LoVo (cell line): ENCODE measurements at places on chromosomes 5 and 9.

GRCh38 chr5:14296533-14297331 is 153.6 kb downstream of the TRIO start:
- DNase-seq, result no peak

GRCh38 chr5:31638345-31638744 is 586 bp upstream of the PDZD2 start:
- DNase-seq, result no peak

- DNase-seq, result no peak
Observed at GRCh38 chr5:16723821-16724220, 107.0 kb upstream of the RETREG1 start.

GRCh38 chr5:173410459-173411233 is 82.4 kb upstream of the STC2 start:
- DNase-seq, result no peak

GRCh38 chr9:110626101-110626829 is 42.3 kb upstream of the MUSK start:
- no peak for DNase-seq

- peak; percentile 35 for DNase-seq
Observed at GRCh38 chr9:131382850-131383729, 10.8 kb upstream of the PRRC2B start.

DNA sequence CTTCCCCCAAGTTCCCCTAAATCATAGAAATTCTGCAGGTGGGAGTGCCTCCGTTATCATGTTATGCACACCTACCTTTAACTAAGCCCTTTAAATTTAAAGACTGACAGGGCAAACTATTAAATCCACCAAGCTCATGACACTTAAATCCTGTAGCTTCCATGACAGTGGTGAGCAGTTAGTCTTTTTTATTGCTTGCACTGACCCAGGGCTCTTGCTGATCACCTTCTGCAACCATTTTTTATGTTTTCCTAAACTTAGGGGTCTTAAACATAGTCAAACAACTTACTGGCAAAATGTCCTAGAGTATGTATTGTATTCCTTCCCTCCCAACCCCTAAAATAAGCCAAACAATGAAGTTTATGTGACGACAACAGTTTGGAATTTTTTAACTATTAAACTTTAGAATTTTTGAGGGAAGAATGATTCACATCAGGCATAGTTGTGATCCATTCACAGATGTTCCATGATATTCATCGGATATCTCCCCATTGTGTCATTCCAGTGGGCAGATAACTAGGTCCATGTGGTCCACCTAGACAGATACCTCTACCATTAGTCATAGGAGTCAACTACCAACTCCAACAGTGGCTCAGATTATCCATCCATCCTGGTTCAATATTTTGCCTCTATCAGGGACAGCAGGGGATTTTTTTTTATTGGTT is 283.1 kb downstream of the ADAMTS6 start:
- DNase-seq, result peak; percentile 30

GRCh38 chr5:53008751-53009150 is 19.6 kb downstream of the ITGA2 start:
- DNase-seq, result no peak

- DNase-seq, result no peak
Observed at GRCh38 chr9:68644831-68645230, 60.2 kb upstream of the PIP5K1B start.

DNA sequence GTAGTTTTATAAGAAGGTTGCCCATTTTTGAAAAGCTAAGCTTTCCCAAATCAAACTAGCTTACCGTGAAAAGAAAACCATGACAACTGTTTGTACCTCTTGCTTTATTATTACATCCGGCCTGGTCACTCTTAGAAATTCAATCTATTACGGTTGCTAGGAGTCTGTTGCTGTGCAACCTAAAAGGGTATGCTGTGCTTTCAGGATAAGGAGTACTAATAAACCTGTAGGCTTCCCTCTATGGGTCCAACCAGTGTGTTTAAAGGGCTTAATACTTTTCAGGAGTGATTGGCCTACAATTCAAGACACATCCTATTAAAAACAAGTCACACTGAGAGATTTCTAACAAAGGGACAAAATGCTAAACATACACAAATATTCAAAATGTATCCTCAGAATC is 27.1 kb downstream of the RFX3 start:
- DNase-seq, result no peak
